Kidney (tissue), 22 donors: ENCODE measurements at places on chromosomes 2 and 18. TPM values are rescaled to one million over a fixed set of nuclear protein-coding genes. Genes with fewer than 3 reads are reported as not detected.

The SOX11 gene
- total RNA-seq: 0.22 TPM

The ACTG2 gene
- total RNA-seq: 13.7 TPM

The COL4A3 gene
- 48.8 TPM for total RNA-seq

The C1GALT1C1L gene
- 1.9 TPM for total RNA-seq

The DSEL gene
- 6.4 TPM for total RNA-seq

The KDSR gene
- 73.5 TPM for total RNA-seq

The KCNE4 gene
- 4.2 TPM for total RNA-seq

The GTF2A1L gene
- 0.76 TPM for total RNA-seq

The CIDEA gene
- total RNA-seq: not detected

The RAX gene
- not detected for total RNA-seq

The GAL3ST2 gene
- total RNA-seq: 0.19 TPM

The CD8B gene
- total RNA-seq: 2.5 TPM

- DNase-seq: no peak
- H3K4me3 ChIP-seq: no peak overlapping the region
- H3K27ac ChIP-seq: no peak overlapping the region
- no peaks in the 10 kb centered on the region for H3K27me3 ChIP-seq
Observed at GRCh38 chr18:67875944-67876343, 359.4 kb upstream of the DSEL start.

DNA sequence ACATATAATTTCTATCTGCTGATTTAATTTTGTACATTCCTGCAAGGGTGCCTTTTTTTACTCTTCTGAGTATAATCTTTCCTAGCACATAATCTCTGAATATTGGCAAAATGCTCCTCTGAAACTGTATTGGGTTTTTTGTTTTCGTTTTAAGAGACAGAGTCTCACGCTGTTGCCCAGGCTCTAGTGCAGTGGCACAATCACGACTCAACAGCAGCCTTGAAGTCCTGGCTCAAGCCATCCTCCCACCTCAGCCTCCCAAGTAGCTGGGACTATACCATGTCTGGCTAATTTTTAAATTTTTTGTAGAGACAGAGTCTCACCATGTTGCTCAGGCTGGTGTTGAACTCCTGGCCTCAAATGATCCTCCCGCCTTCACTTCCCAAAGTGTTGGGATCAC, 104.9 kb downstream of the SPTBN1 start:
- H3K27ac ChIP-seq: peak overlapping the region; percentile 96
- peaks cover 7% of the 10 kb centered on the region for H3K4me1 ChIP-seq
- DNase-seq: no peak
- H3K4me3 ChIP-seq: peak overlapping the region; percentile 92
- H3K27me3 ChIP-seq: no peaks in the 10 kb centered on the region
- H3K36me3 ChIP-seq: no peaks in the 10 kb centered on the region

- H3K27ac ChIP-seq: no peak overlapping the region
- DNase-seq: no peak
- H3K27me3 ChIP-seq: no peaks in the 10 kb centered on the region
- H3K36me3 ChIP-seq: no peaks in the 10 kb centered on the region
- no peak overlapping the region for H3K4me3 ChIP-seq
Observed at GRCh38 chr2:112887964-112888749, 22.8 kb upstream of the IL37 start.

GRCh38 chr2:66563473-66563872, 128.5 kb downstream of the MEIS1 start:
- H3K36me3 ChIP-seq: no peaks in the 10 kb centered on the region
- H3K4me3 ChIP-seq: no peak overlapping the region
- no peak for DNase-seq
- peaks cover 9% of the 10 kb centered on the region for H3K4me1 ChIP-seq
- no peaks in the 10 kb centered on the region for H3K27me3 ChIP-seq

DNA sequence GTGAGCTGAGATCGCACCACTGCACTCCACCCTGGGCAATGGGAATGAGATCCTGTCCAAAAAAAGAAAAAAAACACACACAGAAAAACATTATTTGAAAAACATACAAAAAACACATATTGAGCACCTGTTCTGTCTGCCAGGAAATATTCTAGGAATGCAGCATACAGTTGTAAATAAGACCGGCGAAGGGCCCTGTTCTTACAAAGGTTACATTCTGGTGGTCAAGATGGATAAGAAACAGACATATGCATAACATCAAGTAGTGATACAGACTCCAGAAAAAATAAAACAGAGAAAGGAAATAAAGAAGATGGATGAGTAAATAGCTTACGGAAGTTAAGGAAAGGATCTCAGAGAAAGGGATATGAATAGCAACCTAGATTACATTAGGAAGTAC, 159.8 kb downstream of the GALNT3 start:
- no peaks in the 10 kb centered on the region for H3K36me3 ChIP-seq
- DNase-seq: no peak
- no peaks in the 10 kb centered on the region for H3K4me1 ChIP-seq
- no peak overlapping the region for H3K4me3 ChIP-seq
- H3K27ac ChIP-seq: no peak overlapping the region
- no peaks in the 10 kb centered on the region for H3K27me3 ChIP-seq

DNA sequence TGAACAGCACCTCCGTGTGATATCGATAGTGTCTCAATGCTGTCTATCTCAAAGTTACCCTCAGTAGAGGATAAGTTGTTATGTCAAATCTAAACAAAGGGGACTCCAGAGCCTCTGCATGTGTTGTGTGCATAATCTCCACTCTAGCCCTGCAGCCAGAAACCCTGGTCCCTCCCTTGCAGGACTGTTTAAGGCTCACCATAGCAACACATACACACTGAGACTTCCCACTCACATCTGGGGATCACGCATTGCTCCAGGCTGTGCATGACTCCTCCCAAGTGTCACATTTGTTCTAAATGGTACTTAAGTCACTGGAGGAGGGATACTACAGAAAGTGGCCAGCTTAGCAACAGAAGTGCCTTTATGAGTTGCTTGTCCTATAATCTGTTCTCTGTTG, 258.6 kb upstream of the CRIM1 start:
- H3K27ac ChIP-seq: no peak overlapping the region
- no peaks in the 10 kb centered on the region for H3K27me3 ChIP-seq
- H3K36me3 ChIP-seq: no peaks in the 10 kb centered on the region
- H3K4me3 ChIP-seq: no peak overlapping the region
- DNase-seq: no peak

DNA sequence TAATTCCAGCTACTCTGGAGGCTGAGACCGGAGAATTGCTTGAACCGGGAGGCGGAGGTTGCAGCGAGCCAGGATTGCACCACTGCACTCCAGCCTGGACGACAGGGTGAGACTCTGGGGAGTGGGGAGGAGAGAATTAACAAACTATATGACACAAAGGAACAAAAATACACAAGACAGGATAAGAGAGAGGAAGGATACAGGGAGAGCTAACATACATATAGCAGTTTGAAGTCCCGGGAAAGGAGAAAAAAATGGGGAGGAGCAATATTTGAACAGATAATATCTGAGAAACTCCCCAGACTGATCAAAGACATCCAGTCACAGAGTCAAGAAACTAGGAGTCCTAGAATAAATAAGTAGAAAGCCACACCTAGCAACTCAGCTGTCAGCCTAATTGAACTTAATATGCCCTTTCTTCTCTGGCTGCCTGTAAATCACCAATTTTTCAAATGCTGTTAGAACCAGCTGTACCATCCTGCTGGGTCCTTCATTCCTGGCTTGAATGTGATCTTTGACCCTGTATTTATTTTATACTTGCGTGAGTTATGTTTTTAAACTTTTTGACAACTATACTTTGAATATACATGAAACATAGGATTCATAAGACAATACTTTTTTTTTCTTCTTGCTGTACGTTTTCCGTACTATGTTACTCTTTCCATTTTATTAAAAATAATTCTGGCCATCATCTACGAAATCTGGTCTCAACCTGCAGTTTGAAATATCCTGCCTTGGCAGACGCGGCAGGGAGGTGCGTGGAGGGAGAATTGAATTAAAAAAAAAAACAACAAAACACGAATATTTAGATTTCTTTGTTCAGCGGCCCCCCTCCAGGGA, 876 bp upstream of the CYP27A1 start:
- no peaks in the 10 kb centered on the region for H3K27me3 ChIP-seq
- no peak overlapping the region for H3K27ac ChIP-seq
- peak overlapping the region; percentile 90 for H3K4me3 ChIP-seq
- H3K36me3 ChIP-seq: no peaks in the 10 kb centered on the region
- peak; percentile 32 for DNase-seq

DNA sequence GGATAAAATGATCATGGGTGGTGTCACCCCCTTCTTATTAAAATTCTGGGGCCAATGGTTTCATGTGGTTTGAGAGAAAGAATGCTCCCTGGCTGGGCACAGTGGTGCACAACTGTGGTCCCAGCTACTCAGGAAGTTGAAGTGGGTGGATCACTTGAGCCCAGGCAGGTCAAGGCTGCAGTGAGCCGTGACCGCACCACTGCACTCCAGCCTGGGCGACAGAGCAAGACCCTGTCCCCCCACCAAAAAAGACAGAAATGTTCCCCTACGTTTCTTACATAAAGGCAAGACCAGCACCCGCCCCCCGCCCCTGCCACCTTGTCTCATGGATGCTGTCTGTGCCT, 53.0 kb upstream of the ID2 start:
- no peak overlapping the region for H3K27ac ChIP-seq
- no peaks in the 10 kb centered on the region for H3K27me3 ChIP-seq
- no peaks in the 10 kb centered on the region for H3K36me3 ChIP-seq
- no peak for DNase-seq
- peaks cover 1% of the 10 kb centered on the region for H3K4me1 ChIP-seq

DNA sequence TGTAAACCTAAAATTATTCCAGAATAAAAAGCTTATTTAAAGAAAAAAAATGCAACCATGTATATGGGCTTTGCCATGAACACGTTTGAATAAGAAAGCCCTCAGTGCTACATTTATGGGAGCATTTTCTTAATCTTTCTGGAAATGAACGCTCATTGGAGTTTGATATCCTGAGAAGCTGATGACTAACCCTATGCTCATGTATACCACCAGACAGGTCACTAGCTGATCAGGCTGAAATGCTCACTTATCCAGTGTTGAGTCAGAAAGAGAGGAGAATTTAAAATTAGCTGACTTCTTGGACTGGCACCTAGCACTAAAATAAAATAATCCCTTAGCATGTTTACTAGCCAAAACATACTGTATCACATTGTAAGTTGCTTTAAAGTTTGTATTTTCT, 254.9 kb upstream of the SIX3 start:
- DNase-seq: no peak
- no peaks in the 10 kb centered on the region for H3K4me1 ChIP-seq

DNA sequence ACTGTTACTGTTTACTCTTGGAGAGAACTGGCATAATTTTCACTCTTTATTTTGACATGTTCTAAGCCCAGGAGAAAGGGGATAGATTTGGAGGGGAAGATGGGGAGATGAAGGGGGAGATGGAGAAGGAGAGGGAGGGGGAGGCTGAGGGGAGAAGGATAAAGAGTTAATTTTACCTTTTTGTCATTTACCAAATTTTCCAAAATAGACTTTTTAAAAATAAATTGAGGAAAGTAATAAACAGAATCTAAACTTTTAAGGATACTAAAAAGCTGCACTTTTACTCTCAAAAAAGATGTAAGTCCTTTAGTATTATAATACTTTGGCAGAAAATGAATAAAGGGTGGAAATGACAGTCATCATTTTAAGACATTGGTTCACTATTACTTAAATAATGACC, 12.3 kb downstream of the MMADHC start:
- no peak overlapping the region for H3K27ac ChIP-seq
- H3K4me1 ChIP-seq: no peaks in the 10 kb centered on the region
- H3K4me3 ChIP-seq: no peak overlapping the region

GRCh38 chr2:238985041-238985729, 137.3 kb downstream of the TWIST2 start:
- no peaks in the 10 kb centered on the region for H3K36me3 ChIP-seq
- H3K4me1 ChIP-seq: no peaks in the 10 kb centered on the region
- no peak overlapping the region for H3K4me3 ChIP-seq
- H3K27me3 ChIP-seq: no peaks in the 10 kb centered on the region
- H3K27ac ChIP-seq: no peak overlapping the region
- no peak for DNase-seq

GRCh38 chr2:161388146-161388779, 27.8 kb upstream of the TBR1 start:
- no peaks in the 10 kb centered on the region for H3K27me3 ChIP-seq
- H3K4me1 ChIP-seq: no peaks in the 10 kb centered on the region
- DNase-seq: no peak

- DNase-seq: no peak
- H3K4me3 ChIP-seq: no peak overlapping the region
- no peaks in the 10 kb centered on the region for H3K27me3 ChIP-seq
- no peaks in the 10 kb centered on the region for H3K4me1 ChIP-seq
- no peaks in the 10 kb centered on the region for H3K36me3 ChIP-seq
Observed at GRCh38 chr2:167336213-167336612, 447.9 kb downstream of the XIRP2 start.

- no peak overlapping the region for H3K27ac ChIP-seq
- no peaks in the 10 kb centered on the region for H3K27me3 ChIP-seq
- H3K4me3 ChIP-seq: no peak overlapping the region
- DNase-seq: no peak
- H3K36me3 ChIP-seq: no peaks in the 10 kb centered on the region
- H3K4me1 ChIP-seq: no peaks in the 10 kb centered on the region
Observed at GRCh38 chr2:120732506-120733237, 3.0 kb upstream of the GLI2 start.

DNA sequence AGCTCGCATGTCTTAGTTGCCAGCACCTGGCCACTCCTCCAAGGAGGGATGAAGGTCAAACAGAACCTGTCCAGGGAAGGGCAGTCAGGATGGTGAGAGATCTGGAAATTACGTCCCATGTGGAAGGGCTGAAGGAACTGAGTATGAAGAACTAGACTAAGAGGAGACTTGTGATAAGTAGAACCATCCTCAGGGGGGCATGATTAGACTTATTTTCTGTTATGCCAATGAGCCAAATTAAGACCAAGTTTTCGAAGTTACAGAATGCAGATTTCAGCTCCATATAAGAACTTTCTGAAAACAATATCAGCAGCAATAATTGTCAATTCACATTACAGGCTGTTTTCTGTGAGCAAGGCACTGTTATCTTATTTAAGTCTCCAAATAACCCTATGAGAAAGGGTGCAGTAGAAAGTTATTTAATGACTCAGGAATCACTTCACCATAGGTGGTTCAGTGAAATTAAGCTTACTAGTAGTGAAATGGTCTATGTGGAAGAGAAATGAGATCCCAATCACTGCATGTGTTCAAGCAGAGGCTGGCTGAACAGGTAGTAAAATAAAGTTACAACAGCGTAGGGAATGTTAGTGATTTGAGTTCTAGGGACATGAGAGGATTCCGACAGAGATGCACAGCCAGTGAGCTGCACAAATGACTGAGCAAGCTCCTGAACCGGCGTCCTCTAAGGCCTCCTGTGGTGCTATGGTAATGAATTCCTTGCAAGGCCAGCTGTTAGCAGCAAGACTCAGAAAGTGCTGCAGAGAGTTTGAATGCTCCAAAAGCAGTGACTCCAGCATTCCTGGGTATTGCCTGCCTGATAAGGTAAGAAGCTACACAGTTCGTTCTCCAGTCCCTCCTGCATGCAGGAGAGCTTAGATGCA, 4.5 kb upstream of the DYM start:
- H3K4me3 ChIP-seq: no peak overlapping the region
- no peak overlapping the region for H3K27ac ChIP-seq
- no peak for DNase-seq
- no peaks in the 10 kb centered on the region for H3K27me3 ChIP-seq

- no peaks in the 10 kb centered on the region for H3K36me3 ChIP-seq
- DNase-seq: no peak
- peaks cover 3% of the 10 kb centered on the region for H3K4me1 ChIP-seq
Observed at GRCh38 chr2:241391892-241392665, 36.0 kb downstream of the FARP2 start.
